ENCODE measurements at places on chromosomes 2 and 18. TPM values are rescaled to one million over a fixed set of nuclear protein-coding genes. Genes with fewer than 3 reads are reported as not detected.

RBFA gene
- total RNA-seq = 45.1 TPM

GRCh38 chr2:38740851-38741731 is 10.1 kb downstream of the SRSF7 start:
- DNase-seq = peak; percentile 65

SERPINB3 gene
- not detected for total RNA-seq

SATB2 gene
- not detected for total RNA-seq

GRCh38 chr2:58155160-58155778 is 85.9 kb downstream of the FANCL start:
- DNase-seq = no peak

SF3B6 gene
- 339 TPM for total RNA-seq

GRCh38 chr2:74081030-74081762 is 66.5 kb downstream of the BOLA3 start:
- peak; percentile 24 for DNase-seq
